ENCODE measurements at places on chromosomes 7 and 10. TPM values are rescaled to one million over a fixed set of nuclear protein-coding genes. Genes with fewer than 3 reads are reported as not detected.

The AMZ1 gene
- 0.28 TPM for total RNA-seq

The CADPS2 gene
- 3.4 TPM for total RNA-seq

The HBP1 gene
- total RNA-seq = 66.1 TPM

The GFRA1 gene
- 21.3 TPM for total RNA-seq

The NEUROD6 gene
- not detected for total RNA-seq

The OR2A42 gene
- not detected for total RNA-seq
